Lung (tissue), 17 donors: ENCODE measurements at places on chromosomes 7 and 10.

GRCh38 chr10:117536866-117537435, 5.6 kb upstream of the EMX2 start:
- no peak for DNase-seq

DNA sequence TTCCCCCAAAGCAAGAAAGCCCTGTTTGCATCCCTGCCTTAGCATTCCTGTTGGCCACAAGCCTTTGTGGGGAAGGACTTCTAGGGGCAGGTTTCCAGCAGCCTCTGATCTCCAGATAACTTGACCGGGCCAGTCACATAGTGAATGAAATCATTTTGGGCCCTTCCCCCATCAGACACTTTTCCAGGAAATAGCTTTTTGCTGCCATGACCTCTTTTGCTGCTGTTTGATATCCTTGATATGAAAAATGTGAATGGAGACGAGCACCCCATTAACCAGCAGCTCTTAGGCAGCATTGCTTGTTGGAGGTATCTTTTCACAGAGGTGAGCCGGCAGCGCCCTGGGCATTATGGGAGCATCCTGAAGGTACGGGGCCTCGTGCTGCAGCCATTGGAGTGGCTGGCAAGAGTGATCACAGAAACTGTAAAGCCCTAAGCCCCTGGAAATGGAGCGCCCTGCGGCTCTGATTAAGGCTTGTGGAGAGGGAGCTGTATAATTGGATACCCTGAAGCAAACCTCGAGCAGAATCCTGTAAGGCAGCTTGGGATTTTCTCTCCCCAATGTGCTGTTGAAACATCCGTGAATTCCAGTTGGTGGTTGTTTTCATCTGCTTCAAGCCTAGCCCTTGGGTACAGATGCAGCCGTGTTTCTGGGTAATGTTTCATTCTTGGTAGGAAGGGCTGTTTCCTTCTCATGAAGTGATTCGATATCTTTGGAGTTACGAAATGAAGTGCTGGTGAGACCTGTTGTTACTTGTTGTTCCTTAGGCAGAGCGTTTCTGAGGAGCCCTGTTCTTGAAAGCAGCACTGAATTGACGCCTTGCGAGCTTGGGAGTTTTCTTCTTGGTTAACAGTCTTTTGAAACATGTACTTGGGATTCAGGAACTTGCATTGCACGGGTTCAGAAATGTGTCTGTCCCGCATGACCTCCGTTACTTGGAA, 179.0 kb downstream of the PTEN start:
- DNase-seq, result peak; percentile 90

- DNase-seq, result no peak
Observed at GRCh38 chr7:73809467-73809951, 21.3 kb upstream of the CLDN4 start.

DNA sequence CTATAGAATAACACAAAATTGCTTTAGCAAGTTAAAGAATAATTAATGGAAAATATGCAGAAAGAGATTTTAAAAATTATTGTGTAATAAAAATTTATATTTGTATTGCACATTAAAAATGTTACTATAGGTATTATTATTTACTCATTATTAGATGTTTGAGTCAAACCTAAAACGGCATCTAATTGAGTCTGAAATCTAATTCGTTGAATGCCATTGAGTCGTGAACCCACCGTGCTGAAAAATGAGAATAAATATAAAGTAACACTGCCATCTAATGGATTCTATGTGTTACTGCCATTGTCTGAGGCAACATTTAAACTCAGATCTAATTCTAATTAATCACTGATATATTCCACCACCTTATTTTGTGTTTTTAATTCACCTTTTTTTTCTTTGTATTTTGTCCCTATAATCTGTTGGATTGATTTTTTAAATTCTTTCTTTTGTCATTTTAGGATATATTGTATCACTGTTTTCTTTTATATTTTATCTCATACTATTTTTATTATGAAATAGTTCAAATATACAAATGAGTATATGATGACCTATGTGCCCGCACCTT, 62.2 kb downstream of the SAMD9 start:
- peak; percentile 73 for DNase-seq

GRCh38 chr7:69283421-69283820, 314.9 kb upstream of the AUTS2 start:
- peak; percentile 52 for DNase-seq
